Uterine smooth muscle cell (primary cell): ENCODE measurements at places on chromosomes 16 and 17. TPM values are rescaled to one million over a fixed set of nuclear protein-coding genes. Genes with fewer than 3 reads are reported as not detected.

Gene RPRML
- not detected in 2 replicates for total RNA-seq

Gene GRAP
- under 0.01 and 0.11 TPM in 2 replicates for total RNA-seq

Gene MT1H
- not detected in 2 replicates for total RNA-seq

Gene LPO
- total RNA-seq = not detected in 2 replicates

Gene CRYM
- 2.2 and 4.4 TPM in 2 replicates for total RNA-seq

Gene CORO6
- total RNA-seq = 4.9 and 12.2 TPM in 2 replicates

Gene SKAP1
- not detected in 2 replicates for total RNA-seq

Gene ADCY7
- 35.4 and 36.0 TPM in 2 replicates for total RNA-seq

Gene CASKIN2
- 6.2 and 6.6 TPM in 2 replicates for total RNA-seq

Gene KRT23
- 0.50 and 0.55 TPM in 2 replicates for total RNA-seq

Gene CLEC10A
- not detected in 2 replicates for total RNA-seq

Gene KCNG4
- not detected in 2 replicates for total RNA-seq

Gene CD300LB
- total RNA-seq = not detected in 2 replicates

Gene SYT17
- under 0.01 and 0.12 TPM in 2 replicates for total RNA-seq

Gene ALDH3A2
- 25.2 and 25.3 TPM in 2 replicates for total RNA-seq

Gene MYH8
- total RNA-seq = under 0.01 TPM in 1 of 2 replicates, not detected in the other

Gene FOXN1
- under 0.01 TPM in 1 of 2 replicates, not detected in the other for total RNA-seq

Gene NPTX1
- 1.5 and 4.9 TPM in 2 replicates for total RNA-seq

Gene NLRC3
- under 0.01 TPM in 1 of 2 replicates, not detected in the other for total RNA-seq

Gene KIF2B
- not detected in 2 replicates for total RNA-seq

Gene MYH1
- under 0.01 TPM in 1 of 2 replicates, not detected in the other for total RNA-seq

Gene ANKS3
- 28.7 and 34.0 TPM in 2 replicates for total RNA-seq

Gene KRTAP9-2
- total RNA-seq = not detected in 2 replicates

Gene KCNJ18
- total RNA-seq = not detected in 2 replicates

Gene TBC1D3I
- 0.33 TPM in 1 of 2 replicates, not detected in the other for total RNA-seq

Gene SSTR5
- total RNA-seq = 0.12 TPM in 1 of 2 replicates, not detected in the other

Gene SCARF1
- 0.25 and 0.44 TPM in 2 replicates for total RNA-seq

Gene DNAI2
- total RNA-seq = not detected in 2 replicates

Gene SRR
- total RNA-seq = 20.8 and 22.1 TPM in 2 replicates

Gene SOCS1
- total RNA-seq = 3.9 and 5.0 TPM in 2 replicates

Gene LAT
- 0.33 and 0.87 TPM in 2 replicates for total RNA-seq

Gene CCL8
- not detected in 2 replicates for total RNA-seq

Gene TAC4
- not detected in 2 replicates for total RNA-seq

Gene FTSJ3
- total RNA-seq = 63.1 and 73.0 TPM in 2 replicates

Gene HOXB7
- total RNA-seq = 1.4 and 1.7 TPM in 2 replicates

Gene TEKT1
- not detected in 2 replicates for total RNA-seq

Gene KRTAP4-1
- 0.11 TPM in 1 of 2 replicates, not detected in the other for total RNA-seq

Gene AKAP1
- 10.1 and 13.9 TPM in 2 replicates for total RNA-seq

Gene KCNH4
- not detected in 2 replicates for total RNA-seq

Gene EVI2B
- total RNA-seq = 0.12 TPM in 1 of 2 replicates, not detected in the other

Gene GAST
- total RNA-seq = not detected in 2 replicates
